Pancreas (tissue), 10 donors: ENCODE measurements at places on chromosomes 1 and 21.

GRCh38 chr21:46100906-46101305 is 3.0 kb downstream of the COL6A2 start:
- DNase-seq = no peak

DNA sequence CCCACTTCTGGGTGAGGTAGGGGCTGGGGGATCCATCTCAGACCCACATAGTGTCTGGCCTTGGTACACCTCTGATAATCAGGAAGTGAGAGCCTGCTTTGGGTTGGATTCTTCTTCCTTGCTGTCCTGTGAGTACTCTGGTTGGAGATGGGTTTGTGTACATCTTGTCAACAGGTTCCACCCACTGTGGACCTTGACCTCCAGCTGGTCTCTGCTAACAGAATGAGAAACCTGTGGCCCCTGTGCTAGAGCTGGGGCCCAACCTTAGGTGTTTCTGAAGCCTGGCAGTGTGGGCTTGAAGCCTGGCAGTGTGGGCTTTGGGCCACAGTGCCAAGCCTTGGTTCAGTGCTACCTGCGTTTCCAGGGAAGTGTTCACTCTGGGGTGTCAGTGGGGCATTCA is 2.6 kb downstream of the ZBTB48 start:
- peak; percentile 38 for DNase-seq

- DNase-seq = no peak
Observed at GRCh38 chr1:229970714-229971113, 96.3 kb upstream of the GALNT2 start.

- DNase-seq = no peak
Observed at GRCh38 chr1:156067262-156067661, 6.3 kb downstream of the RAB25 start.

DNA sequence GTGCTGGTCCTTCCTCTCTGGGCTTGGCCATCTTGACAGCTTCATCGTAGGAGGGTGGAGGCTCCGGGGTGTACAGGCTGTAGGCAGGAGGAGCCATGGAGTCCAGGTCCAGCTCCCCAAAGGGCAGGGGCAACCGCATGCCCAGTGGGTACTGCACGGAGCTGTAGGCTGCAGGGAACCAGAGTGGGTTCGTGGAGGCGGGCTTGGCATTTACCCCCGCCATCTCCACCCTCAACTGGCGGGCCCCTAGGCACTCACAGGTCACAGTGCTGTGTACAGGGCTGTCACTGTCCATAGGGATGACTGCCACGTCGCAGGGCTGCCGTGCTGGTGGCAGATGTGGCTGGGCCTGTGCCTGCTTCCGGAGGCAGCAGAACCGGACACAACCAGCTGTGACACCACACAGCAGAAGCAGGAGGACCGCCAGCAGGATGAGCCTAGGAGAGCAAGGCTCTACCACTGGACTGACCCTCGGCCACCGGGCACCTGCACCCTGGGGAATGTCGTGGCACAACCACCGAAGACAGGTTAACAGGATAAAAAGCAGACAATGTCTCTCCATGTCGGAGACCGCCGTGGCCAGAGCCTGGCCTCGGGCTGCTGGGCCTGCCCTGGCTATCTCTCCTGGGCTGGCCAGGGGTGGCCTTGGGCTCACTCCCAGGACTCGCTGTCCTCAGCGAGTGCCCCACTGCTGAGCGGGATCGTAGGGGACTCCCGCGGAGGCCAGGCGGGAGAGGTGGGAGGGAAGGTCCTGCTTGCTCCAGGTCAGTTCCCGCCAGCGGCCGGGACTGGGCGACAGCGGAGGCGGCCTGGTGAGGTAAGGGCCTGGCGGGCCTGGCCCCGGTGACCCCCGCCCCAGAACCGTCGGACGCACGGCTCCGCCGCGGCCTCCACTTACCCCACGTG is 831 bp downstream of the TMEM52 start:
- DNase-seq = no peak

DNA sequence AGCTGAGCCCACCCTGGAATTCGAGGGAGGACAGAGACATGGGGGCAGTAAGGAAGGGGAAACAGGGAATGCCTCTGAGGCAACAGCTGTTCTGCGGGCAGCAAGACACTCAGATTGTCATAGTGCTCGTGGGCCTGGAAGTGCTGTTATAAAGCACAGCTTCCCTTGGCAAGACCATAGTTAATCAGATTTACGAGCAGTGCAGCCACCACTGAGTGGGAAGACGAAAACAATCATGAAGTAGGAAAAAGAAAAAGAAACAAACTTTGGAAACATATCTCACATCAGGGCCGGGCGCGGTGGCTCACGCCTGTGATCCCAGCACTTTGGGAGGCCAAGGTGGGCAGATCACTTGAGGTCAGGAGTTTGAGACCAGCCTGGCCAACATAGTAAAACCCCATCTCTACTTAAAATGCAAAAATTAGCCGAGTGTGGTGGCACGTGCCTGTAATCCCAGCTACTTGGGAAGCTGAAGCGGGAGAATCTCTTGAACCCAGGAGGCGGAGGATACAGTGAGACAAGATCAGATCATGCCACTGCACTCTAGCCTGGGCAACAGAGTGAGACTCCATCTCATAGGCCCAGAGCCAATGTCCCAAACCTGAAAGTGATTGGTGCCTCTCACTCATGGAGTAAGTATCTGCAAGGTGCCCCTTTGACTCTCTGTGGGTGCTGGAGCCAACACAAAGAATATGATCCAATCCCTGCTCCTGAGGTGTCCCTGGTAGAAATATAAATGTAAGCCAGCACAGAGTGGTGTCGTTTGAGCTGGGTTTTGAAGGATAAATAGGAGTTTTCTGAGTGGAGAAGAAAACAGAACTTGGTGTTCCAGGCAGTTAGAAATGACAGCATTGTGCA is 55.6 kb upstream of the GPR153 start:
- DNase-seq = no peak

DNA sequence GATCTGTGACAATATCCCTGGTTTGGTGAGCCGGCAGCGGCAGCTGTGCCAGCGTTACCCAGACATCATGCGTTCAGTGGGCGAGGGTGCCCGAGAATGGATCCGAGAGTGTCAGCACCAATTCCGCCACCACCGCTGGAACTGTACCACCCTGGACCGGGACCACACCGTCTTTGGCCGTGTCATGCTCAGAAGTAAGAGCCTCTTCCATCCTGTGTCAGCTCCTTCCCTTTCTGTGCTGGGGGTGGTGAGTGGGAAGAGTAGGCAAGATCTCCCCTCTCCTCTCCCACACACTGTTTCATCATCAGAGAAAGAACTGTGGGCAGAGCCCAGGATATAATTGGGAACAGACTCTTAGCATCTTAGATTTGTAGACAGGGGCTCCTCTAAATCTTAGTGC is 6.1 kb downstream of the WNT2B start:
- no peak for DNase-seq
